ENCODE measurements at places on chromosomes 7 and 10.

GRCh38 chr7:28956608-28957063 lies 1.5 kb downstream of the TRIL start:
- peak; percentile 26 for DNase-seq

DNA sequence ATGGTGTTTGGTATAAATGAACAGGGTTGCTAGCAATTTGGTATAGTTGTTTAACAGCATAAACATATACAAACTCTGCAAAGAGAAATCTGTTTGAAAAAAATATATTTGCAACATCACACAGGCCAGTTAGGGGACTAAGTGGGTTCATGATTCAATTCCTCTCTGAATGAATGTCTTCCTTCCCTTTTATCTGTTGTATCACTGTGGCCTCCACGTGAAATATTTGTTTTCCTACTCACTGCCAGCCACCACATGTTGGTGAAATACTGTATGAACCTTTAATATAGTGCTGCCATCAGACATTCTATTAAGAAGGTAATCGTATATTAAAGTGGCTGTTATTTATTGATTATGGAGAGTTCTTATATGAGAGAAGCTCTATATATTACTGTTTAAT lies 157.0 kb downstream of the ARID5B start:
- no peak for DNase-seq

DNA sequence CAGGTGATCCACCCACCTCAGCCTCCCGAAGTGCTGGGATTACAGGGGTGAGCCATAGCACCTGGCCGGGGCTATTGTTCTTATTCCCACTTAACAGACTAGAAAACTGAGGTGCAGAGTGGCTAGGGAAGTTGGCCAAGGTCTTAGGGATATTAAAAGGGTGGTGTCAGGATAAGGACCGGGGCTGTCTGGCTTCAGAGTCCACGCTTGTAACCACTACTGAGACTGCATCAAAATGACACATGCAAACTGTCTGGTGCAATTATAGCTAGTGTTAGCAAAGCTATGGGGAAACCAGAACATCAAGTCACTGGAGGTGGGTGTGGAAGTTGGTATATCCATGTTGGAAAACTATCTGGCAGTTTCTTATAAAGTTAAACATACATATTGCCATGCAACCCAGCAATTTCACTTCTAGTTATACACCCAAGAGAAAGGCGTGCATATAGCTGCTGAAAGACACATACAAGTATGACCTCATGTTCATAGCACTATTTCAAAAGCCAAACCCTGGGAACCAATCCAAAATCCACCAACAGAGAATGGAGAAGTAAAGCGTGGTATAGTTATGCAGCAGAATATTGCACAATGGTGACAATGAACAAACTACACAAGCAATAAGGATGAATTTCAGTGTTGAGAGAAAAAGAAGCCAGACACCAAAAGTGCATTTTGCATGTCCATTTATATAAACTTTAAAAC lies 33.9 kb upstream of the EEPD1 start:
- no peak for DNase-seq

- no peak for DNase-seq
Observed at GRCh38 chr7:45567713-45568112, 6.5 kb upstream of the ADCY1 start.

DNA sequence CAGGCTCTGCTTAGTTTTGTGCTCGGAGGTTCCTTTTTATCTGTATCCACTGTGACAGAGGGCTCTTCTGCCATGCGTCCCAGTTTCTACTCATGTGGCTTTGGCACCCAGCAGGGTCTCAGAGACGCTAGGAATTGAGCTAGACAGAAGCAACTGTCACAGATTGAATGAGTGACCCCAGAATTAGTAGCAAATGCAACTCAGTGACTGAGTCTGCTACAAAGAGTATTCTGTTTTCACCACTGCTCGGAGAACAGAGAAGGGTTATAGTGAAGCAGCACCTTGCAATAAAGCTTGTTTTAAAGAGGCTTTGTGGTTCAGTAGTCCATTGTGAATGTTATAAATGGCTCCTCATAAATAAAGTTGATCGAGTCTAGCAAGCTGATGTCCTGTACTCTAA lies 113.2 kb downstream of the DNAH11 start:
- no peak for DNase-seq

- DNase-seq: no peak
Observed at GRCh38 chr10:130300608-130301020, 164.4 kb downstream of the GLRX3 start.

GRCh38 chr10:29804025-29804852 lies 169.5 kb upstream of the SVIL start:
- DNase-seq: no peak

DNA sequence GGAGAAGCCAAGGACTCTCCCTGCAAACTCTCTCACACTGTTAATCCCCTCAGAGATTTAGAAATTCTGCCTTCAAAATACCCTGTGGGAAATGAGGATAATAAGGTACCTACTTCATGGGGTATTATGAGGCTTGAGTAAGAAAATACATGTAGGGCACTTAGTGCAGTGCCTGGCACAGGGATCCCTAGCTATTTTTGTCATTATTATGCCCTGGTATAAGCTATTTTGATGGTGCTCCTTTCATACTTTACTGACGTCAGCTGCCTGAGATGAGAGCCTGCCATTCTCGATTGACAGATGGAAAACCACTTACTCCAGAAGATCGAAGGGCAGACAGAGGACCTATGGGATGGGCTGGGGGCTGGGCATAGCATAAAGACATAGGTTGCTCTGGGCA lies 30.1 kb downstream of the MKX start:
- DNase-seq: no peak

GRCh38 chr7:45657136-45657889 lies 83.1 kb downstream of the ADCY1 start:
- no peak for DNase-seq

- DNase-seq: no peak
Observed at GRCh38 chr7:68107261-68107660, 1110.6 kb downstream of the TYW1 start.

DNA sequence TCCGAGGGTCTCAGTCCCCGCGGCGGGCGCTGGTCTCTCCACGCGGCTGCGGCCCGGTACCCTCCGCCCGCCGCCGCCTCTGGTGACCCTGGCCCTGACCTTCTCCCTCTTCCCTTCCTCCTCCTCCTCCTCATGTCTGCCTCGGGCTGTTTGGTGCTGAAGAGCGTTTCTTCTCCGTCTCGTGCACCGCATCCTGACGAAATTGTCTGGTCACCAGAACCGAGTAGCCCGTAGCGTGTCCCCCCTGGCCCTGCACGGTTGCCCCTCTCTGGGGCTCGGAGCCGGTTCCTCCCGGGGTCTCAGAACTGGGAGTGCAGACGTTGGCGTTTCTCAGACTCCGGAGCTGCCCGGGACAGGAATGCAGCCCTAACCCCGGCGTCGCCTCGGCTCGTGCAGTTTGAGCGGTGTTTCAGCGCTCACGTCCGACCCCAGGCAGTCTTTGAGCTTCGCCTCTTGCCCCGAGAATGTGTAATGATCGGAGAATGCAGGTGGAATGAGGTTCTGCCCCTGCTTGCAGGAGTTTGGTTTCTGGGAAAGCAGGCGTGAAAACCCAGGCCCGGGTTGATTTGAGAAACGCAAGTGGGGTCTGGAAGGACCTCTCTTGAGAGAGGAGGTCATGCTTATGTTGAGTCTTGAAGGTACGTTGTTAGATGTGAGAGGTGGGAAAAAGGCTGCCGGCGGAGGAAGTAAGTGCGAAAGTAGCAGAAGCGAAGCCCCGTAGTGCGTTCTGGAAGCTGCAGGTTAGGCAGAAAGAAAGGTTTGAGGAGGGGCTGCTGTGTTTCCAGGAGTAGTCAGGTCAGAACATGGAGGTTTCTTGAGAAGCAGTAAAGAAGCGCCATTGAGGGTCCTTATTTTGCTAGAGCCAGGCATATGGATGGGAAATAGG lies 743 bp downstream of the RBM17 start:
- no peak for DNase-seq

DNA sequence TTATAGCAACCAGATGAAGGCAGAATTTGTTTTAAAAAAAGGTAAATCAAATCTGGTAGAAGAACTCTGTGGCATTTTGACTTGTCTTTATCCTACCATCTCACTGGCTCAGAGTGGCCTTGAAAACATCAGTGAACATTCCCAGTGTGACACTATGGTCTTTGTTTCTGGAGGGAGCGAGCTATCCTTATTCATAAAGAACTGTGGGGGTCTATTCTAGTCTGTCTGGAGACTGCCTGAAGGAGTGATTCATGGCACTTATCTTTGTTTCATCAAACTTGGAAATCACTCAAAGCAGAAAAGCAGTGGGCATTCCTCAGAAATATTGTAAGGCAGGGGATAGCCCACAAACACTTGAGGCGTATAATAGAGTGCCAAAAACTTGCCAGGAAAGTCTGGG lies 719.1 kb downstream of the PCDH15 start:
- no peak for DNase-seq

DNA sequence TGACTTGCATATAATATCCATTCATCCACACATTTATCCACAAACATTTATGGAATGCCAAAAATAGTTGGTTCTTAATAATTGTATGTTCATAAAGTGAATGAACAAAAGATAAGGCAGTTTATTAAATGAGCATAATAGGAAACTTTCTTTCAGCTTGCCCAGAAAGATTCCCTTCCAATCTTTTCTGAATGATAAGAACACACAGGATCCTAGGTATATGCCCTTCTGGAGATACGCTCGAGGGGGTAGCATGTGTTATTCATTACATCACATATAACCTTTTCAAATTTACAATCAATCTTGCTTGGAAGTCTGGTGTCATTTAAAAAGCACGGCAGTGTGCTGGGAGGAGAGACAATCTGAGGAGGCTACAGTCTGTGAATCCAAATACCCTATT lies 80.4 kb upstream of the PDK4 start:
- no peak for DNase-seq

DNA sequence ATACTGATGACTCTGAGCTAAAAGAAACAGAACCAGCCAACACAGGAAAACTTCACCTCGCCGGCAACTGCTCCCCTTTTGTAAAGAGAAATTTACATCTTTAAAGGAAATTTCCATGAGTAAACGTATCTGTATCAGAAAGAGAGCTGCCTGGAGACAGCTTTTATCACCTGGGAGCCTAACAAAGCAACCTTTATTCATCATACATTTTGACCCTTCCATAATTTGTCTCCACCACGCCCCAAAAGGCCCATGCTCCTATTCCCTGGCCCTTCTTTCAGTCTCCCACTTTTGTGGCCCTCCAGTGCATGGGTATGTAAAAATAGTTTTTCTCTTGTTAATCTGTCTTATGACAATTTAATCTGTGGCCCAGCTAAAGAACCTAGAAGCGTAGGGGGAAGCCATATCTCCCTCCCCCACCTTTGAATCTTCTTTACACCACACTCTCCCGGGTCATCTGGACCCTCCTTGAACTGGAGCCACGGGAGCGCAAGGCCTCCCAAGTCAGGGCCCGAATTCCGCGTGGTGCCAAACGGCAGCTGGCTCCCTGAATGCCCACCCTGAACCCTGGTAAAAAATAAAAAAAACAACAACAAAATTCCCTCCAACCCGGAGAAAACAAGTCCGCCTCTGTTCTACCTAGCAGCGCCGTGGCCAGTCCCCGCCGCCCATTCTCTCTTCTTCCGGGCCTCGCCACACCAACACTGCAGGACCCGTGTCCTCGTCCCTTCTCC lies 15.4 kb upstream of the FKBP9 start:
- DNase-seq: no peak

- no peak for DNase-seq
Observed at GRCh38 chr10:119714484-119714816, 11.4 kb upstream of the INPP5F start.

GRCh38 chr10:101529725-101530553 lies 58.1 kb downstream of the POLL start:
- DNase-seq: peak; percentile 4

DNA sequence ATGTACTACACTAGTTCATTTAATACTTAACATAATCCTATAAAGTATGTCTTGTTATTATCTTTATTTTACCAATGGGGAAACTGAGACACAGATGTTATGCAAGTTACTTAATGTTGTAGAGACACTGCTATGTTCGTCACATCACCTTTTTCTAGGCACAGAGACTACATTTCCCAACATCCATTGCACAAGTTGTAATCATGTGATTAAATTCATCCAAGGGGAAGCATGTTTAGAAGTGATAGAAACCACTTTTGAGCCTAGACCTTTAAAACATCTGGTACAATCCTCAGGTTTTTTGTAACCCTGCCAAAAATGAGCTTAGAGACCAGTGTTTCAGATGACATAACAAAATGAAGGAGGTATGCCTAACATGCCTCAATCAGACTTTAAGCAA lies 386.8 kb upstream of the HPS1 start:
- DNase-seq: no peak

DNA sequence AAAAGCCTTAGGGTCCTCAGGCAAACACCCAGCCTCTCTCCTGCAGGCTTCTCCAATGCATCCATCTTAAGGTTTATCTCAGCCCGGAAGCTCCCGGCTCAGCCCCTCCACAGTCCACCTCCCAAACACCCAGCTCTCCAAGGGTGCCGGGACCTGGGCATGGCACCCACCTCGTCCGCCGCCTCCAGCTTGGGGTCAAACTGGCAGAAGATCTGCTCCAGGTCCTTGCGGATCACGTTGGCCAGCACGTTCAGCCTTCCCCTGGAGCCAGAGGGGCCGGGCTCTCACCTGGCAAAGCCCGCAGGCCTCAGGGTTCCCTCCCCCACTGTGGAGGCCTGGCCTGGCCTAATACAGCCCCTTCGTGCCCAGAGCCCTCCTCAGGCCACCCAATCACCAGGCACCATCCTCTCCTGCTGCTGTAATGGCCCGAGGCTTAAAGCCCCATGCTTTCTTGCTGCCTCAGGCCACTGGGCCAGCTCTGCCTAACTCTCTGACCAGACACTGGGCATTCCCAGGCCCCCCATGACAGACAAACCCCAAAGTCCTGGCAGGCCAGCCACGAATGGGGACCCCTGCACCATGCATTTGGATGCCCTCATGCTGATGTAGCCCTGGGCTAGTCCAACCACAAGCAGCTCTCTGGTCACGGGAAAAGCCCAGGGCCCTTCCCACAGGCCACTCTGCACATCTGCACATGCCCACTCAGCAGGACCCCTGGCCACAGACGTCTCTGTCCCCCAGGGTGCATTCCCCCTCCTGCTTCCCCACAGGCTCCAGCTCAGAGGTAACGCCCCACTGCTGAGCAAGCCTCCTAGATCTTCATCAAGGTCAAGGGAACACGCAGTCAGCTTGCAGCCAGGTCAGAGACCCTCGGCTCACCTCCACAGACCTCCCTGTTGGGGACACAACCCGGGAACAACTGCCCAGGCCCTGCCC lies 12.3 kb downstream of the OGDHL start:
- DNase-seq: no peak

DNA sequence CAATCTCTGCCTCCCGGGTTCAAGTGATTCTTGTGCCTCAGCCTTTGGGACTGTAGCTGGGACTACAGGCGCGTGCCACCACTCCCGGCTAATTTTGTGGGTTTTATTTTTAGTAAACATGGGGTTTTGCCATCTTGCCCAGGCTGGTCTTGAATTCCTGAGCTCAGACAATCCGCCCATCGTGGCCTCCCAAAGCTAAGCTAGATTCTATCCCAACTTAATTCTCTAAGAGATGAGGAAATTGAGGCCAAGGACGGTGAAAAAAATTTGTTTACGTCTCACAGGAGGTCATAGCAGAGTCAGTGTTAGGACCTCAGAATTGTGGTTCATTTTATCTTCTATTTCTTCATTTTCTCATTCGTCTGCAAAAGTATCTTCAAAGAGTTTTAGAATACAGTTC lies 6.1 kb downstream of the CCAR1 start:
- no peak for DNase-seq

Data from NCI-H1105 treated with DMSO at 0.1 percent for 48 hours (cell line).